ENCODE measurements at places on chromosomes 2 and 18.

DNA sequence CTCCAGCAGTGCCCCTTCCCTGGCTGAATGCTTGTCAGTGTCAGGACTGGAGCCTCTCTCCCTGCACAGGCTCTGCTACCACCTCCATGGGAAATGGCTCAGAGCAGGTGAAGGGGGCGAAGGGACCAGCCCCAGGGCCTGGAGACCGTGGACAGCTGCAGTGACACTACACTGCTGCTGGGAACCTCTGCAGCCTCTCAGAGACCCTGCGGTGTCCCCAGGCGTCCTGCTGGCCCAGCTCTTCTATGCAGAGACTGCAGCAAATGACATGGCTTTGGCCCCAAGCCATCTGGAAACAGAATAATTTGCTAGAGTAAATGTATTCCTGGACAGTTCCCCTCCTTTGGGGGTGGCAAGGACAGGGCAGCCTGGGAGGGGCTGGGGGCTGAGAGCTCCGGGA, 53.2 kb downstream of the CIB4 start:
- DNase-seq = no peak

- peak; percentile 53 for DNase-seq
Measured at GRCh38 chr2:152051436-152051835, 47.4 kb downstream of the CACNB4 start.

DNA sequence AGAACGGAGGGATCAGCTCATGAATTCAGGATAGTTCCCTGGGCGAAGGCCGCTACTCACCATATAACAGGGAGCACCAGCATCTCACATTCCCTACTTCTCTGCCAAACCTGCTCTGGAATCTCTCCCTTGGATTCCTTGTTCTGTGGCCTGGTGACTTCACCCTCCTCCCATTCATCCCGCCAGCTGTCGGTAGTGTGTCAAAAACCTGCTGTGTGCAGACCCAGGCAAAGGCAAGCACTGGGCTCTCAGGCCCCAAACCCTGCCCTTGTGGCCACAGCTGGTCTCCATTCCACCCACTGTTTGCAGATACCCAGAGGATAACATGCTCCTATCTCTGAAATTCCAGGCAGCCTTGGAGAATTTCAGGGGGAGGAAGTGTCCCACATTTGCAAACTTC, 151.6 kb downstream of the CAPN13 start:
- no peak for DNase-seq

- DNase-seq = no peak
Measured at GRCh38 chr2:59947209-59947608, 606.2 kb downstream of the BCL11A start.

DNA sequence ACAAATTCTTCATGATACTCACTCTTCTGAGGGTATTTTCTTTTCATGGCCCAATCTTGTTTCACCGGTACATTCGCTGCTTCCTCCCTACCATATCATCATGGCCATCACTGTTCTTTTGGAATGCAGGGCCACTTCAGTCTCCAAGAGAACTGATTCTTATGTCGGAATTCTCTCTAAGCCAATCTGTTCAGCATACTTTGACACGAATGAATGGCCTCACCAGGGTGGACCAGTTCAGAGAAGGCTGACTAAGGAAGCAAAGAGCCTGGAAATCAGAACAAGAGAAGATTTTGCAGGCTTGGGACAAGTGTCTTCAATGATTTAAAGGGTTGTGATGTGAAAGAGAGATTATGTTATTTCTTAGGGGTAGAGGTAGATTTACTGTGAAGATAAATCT, 5.0 kb upstream of the EPB41L5 start:
- no peak for DNase-seq

DNA sequence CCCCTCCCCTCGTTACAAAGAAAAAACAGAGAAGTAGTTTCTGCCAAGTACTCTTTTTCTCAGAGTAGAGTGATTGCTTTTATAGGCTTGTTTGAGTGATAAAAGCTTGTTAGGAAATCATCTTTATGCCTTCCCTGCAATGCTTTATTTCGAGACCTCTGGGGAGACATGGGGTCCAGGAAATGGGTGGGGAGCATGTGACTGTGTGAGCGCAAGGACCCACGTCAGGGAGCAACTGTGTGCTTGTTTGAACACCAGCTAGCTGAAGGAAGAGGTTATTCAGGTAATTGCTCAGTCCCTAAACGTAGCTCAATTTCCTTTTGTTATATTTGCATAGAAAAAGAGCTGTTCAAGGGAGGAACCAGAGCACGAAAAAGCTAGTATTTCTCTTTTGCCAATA, 187.3 kb downstream of the FAM210A start:
- peak; percentile 28 for DNase-seq

DNA sequence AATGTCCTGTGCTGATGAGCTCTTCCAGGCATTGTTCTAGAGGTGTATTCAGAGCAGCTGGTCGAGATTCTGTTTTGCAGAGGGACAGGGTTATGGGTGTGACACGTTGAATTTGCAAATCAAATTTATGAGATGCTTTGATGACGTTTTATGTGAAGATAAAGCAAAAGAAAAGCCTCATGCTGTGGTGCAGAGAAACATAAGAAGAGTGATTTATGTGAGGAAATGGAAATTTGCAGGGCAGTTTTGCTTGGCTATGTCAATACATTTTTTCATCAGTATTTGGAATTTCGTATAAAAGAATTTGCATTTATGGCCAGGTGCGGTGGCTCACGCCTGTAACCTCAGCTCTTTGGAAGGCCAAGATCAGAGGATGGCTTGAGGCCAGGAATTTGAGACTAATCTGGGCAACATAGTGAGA, 36.4 kb downstream of the TSN start:
- DNase-seq = no peak

- DNase-seq = peak; percentile 50
Measured at GRCh38 chr2:198374375-198375082, 570.1 kb downstream of the PLCL1 start.

DNA sequence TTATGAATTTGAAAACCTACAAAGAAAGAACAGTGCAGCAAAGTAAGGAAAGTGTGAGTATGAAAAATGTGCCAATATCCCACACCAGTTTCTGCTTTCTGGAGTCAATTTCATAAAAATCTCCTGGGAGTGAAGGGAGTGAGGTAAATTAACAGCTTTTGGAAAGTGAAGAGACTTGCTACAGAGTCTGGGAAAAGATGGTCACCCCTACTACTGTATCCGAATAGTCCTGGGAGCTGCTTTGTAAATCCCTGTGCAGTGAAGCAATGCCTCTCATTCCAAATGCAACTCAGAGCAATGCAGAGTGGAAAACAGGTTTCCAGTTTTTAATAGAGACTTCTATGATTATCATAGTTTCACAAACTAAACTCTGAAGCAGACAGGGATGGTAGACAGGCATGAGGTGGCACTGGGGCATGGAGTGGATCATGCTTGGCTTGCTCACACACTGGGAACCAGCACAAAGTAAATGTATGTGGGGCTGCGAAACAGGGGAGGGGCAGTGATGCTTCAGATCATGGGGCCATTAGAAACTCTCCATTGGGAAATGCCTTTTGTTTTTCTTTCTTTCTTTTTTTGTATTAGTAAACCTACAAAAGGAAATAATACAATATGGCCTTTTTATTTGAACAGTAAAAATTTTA, 10.6 kb downstream of the COL5A2 start:
- no peak for DNase-seq

- DNase-seq = no peak
Measured at GRCh38 chr18:9082711-9083510, 19.6 kb upstream of the NDUFV2 start.

GRCh38 chr2:157087373-157088002, 170.0 kb upstream of the GALNT5 start:
- DNase-seq = no peak

GRCh38 chr2:100561191-100561590, 1.6 kb upstream of the PDCL3 start:
- DNase-seq = no peak

- peak; percentile 14 for DNase-seq
Measured at GRCh38 chr2:38438883-38439612, 62.0 kb upstream of the ATL2 start.

DNA sequence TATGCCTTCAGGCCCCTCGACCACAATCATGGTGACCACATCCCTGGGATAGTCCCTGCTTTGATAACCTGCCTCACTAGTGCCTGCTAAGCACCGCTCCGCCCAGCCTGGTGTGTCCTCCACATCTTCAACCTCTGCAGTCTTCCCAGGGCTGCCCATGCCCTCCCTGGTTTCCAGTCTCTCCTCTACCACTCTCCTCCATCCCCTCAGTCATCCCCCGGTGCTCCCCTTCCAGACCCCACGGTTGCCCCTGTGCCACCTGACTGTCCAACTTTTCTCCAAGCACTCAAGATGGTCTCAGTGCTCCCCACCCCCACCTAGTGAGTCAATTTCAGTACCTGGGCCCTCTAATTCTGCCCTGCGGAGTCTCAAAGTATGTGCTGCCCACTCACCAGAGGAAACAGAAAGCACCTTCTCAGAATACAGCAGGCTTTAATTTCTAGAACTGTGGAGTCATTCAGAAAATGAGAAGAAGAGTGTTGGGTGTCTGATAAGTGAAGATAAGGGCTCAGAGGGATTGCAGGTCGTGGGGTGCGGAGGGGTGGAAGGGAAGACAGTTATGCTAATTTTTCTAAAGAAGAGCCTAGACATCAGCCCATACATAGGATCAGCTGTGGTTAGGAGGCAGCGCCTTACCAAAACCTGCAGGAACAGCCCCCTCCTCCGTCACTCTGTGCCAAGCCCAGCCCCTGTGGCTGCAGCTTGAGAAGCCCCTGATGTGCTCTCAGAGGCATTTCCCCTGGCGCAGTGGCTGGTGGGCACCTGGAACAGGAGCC, 53.6 kb upstream of the CAB39 start:
- DNase-seq = no peak

DNA sequence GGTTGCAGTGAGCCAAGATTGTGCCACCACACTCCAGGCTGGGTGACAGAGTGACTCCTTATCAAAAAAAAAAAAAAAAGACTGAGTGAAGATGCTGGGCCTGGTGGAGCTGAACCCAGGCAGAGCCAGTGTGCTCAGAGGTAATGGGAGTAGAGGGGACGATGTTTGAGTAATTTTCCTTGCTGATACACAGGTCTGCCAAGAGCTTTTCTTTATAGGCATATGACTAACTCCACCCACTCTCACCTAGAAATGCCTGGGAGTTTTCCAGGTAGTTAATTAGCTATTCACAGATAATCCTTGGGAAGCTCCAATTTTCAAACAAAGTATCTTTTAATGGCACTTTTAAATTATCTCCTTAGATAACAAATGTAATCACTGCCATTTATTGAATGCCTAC, 33.4 kb upstream of the ACSL3 start:
- DNase-seq = no peak

- DNase-seq = no peak
Measured at GRCh38 chr18:78622251-78622906, 357.2 kb upstream of the SALL3 start.

DNA sequence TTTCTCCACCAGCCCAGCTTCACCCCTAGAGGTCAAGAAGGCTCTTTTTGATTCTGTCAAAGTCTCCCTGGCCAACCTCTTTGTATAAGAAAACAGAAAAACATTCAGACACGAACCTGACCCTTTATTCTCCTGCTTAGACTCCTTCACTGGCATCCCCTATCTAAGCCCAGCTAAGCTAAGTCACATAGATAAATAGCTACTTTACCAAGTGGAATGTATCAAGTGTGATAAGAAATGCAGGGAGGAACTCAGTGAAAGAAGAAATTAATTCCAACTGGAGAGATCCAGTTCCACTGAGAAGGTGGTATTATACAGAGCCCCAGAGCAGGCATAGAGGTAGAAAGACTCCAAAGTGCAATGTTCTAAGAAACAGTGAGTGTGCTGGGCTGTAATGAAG, 489.5 kb downstream of the TNS1 start:
- DNase-seq = no peak

GRCh38 chr2:239324456-239324855, 76.4 kb downstream of the HDAC4 start:
- DNase-seq = no peak

GRCh38 chr2:9031246-9031645, 27.8 kb upstream of the MBOAT2 start:
- no peak for DNase-seq

GRCh38 chr2:232889876-232890401, 19.9 kb downstream of the SNORC start:
- no peak for DNase-seq

DNA sequence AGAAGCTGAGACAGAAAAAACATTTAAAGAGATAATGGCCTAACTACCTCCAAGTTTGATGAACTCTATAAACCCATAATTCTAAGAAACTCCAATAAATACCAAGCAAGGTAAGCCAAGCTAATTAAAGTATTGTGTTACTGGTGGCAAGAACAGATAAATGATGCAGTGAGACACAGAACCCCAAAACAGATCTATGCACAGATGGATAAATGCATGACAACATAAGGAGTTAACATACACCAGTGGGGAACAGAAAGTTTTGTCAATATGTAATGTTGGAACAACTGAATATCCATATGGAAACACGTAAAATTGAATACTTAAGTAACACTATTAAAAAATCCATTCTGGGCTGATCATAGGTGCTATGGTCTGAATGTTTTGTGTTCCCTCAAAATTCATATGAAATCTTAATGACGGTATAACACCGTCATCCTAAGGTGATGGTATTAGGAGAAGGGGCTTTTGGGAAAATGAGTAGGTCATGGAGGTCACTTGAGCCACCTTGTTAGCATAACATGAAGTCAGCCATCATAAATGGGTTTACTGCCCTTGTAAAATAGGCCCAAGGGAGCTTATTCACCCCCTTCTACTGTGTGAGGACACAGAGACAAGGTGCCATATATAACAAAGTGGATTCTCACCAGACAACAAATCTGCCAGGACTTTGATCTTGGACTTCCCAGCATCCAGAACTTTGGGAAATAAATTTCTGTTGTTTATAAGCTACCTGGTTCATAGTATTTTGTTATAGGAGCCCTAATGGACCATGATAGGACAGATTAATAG, 86.3 kb downstream of the SLC66A3 start:
- DNase-seq = no peak

- no peak for DNase-seq
Measured at GRCh38 chr2:110667071-110667470, 10.8 kb downstream of the BUB1 start.

GRCh38 chr2:112142525-112143078, 4.4 kb downstream of the FBLN7 start:
- no peak for DNase-seq

DNA sequence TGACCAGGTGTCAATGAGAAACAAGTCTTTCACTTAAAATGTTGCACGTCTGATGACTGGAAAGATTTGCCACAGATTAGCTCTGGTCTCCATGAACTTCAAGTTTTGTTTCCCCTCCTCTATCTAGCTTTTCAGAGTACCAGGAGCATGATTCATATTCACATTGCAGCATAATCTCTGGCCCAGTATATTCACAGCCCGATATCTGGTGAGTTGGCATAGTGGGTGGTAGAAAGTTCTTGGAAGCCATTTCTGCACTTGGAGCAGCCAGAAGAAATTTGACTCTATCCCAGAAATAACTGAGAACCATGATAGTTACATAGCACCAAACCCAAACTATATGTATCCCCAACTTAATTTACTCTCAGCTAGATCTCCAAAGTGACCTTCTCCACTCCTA, 503.9 kb downstream of the PID1 start:
- DNase-seq = no peak

DNA sequence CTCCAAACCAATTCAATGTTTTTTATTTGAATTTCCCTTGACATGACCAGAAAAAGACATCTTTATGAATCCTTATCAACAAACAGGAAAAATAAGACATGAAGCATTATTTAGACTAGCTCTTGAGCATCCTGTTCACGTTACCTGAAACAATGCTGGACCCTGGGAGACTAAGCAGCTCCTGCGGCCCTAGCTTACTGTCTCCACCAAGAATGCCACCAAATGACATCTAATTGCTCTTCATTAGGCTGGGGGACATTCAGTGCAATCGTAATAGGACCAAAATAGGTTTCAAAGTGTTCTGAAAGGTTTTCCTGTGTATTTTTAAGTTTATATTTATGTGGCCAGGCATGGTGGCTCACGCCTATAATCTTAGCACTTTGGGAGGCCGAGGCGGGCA, 25.5 kb downstream of the NFE2L2 start:
- no peak for DNase-seq
